ENCODE measurements at places on chromosomes 1 and 21.
A peak's percentile ranks its signal among the peaks of the same experiment; 100 is the strongest.

- no peak for DNase-seq
Measured at GRCh38 chr1:222454782-222455181, 93.1 kb downstream of the HHIPL2 start.

DNA sequence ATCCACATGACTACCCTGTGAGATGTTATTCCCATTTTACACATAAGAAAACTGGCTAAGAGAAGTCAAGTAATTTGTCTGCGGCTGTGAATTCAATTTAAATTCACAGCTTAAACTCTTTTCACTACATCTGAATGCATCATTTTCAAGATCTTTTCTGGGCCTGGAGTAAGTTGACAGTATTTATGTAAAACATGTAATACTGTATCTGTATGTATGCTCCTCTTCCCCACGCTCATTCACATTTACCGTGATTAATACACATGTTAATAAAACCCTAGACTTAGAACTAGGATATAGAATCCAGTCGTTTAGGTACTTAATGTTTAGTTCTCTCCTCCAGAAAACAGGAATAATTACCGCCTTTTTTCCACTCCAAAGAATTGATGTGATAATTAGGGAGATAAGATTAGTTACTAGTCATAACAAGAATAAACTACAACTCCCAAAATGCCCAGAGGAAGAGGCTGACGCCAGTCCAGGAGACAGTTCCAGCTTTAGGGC, 442 bp upstream of the PPP1R12B start:
- no peak for DNase-seq

DNA sequence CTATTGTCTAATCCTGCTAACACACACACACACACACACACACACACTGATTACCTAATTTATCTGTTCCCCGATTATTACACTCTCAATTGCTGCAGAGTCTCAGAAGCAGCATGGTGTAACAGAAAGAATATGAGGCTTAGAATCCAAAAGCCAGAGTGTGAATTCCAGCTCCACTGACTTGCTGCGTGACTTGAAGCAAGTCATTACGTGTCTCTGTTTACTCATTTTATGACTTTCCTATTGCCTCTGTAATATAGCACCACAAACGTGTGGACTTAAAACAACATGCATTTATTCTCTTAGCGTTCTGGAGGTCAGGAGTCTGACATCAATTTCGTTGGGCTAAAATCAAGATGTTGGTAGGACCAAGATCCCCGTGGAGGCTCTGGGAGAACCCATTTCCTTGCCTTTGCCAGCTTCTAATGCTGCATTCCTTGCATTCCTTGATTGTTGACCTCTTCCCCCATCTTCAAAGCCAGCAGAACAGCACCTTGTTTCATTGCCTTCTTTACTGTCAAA, 55.9 kb upstream of the ATP5PO start:
- DNase-seq: no peak

DNA sequence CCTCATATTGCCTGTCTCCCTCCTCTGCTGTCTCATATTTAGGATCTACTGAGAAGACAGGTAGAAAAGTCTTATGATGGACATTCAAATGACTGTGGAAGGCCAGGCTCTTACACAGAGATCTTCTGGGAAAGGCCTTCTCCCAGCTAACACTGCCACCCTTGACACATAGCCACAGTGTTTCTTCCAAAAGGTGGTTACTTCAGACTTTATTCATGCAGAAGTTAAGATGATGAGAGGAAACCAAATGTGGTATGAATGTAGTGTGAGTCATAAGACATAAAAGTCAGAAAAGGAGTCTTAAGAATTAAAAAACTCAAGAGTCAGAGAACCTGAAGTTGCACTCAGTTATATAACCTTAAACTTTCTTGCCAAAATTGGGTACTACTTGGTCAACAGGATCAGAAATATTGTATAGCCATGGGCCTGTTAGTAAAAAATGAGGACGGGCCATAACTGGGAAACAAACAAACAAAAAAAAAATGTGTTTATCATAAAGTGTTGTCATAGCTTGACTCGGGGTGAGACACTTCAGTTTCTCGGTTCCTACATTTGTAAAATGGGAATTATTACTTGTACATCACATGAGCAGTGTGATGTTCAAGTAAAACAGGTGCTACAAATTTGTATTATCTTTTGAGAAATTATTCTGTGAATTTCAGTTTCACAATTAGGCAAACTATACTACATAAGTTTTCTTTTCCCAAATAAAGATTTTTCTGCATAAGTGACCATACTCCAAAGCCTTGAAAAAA, 1.2 kb upstream of the DENND1B start:
- peak; percentile 27 for DNase-seq

DNA sequence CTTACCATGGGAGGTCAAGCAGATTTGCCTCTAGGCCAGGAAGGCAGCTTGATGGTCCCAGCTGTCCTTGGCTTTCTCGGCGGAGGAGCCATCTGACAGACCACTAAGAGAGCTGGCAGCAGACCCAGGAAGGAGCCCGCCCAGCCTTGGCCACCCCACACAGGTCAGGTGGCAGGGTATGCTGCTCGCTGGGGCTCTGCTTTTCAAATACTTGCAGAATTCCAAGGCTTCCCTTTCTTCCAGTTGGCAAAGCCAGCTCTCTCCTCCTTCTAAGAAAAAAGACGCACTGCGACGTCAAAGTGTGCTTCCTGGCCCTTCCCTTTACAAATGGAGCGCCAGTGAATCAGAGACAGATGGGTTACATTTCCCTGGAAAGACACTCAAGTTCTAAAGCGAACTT, 229.4 kb downstream of the CACNA1E start:
- no peak for DNase-seq

GRCh38 chr1:165869343-165869742, 41.9 kb downstream of the UCK2 start:
- DNase-seq: no peak

DNA sequence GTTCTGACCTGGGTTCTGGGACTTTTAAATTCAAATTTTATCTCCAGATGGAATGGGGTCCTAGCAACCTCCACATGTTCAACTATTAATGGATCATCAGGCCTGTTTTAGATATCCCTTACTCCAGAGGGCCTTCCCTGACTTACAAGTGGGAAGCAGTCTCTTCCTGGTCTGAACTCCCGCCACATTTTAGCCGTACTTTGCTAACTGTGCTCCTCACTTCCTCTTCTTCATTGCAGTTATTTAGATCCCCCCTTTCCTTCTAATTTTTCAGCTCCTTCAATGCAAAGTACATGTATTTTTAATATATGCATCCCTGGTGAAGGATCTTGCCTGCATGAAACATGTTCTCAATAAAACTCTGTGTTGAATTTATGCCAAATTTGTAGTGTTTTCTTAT, 3.7 kb downstream of the CD1A start:
- DNase-seq: no peak

DNA sequence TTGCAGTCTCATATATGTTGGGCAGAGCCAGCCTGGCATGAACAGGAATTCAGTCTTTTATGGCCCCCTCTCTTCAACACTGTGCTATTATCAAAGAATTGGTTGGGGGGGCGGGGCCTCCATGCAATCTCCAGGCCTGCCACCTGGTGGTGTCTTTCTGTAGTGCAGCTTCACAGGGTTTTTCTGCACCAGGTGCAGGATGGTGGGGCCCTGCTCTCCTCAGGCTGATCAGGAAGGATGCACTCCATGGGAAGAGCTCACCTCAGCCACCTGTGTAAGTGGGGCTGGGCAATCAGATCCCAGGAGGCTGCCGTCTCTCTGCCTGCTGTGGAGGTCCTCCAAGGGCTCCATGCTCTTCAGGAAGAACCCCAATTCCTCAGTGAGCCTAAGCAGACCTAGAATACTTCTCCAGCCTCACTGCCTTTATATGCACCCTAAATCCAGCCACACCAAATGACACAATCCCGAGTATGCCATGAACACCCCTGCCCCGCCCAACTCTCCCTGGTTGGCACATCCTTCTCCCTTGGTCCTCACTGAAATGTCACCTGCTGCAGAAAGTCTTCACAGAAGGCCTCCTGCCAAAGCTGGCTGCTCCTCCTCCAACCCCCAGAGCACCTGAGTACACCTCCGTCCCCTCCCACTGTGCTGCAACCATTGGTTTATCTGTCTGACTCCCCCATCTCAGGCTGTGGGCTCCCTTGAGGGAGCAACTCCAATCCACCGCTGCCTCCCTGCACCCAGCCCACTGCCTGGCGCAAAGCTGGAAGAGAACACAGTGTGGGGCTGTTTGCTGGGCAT, 16.5 kb downstream of the STK40 start:
- DNase-seq: peak; percentile 3

DNA sequence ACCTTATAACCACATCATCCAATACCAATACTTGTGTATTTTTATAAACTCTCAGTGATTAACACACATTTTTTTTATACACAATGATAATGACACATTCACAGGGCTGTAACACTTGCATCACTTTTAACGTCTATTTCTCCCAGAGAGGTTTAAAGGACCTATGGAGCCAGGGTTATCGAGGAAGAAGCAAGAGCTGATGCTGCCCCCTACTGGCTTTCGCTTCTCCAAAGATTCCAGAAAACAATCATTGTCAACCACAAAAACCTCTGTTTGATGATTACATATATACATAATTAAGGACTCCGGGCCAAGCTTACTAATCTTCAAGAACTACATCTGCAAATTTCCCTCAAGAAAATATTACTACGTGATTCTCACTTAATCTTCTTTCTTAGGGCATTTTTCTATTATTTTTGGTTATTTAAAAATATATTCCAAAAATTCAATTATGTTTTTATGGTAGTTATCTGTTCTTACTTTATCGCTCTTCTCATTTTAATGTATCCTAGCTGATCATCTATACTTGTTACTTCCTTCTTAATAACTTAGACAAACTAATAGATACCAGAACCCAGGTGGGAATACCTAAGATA, 214.5 kb downstream of the VAV3 start:
- DNase-seq: peak; percentile 2

DNA sequence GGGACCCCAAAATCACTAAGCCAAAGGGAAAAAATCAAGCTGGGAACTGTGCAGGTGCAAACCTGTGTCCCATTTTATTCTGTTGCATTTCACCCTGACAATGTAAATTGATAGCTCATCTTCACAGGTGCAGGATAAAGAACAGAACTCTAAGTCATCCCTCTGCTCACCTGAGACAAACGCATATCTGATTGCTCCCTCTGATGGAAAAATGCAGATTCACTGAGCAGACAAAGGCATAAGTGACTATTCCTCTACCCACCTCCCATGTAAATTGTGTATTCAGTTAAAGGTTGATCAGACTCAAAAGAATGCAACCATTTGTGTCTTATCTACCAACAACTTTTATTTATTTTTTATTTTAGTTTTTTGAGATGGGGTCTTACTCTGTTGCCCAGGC, 644.2 kb downstream of the PTPRU start:
- no peak for DNase-seq

- peak; percentile 53 for DNase-seq
Measured at GRCh38 chr21:34367320-34367935, 3.6 kb downstream of the KCNE2 start.

GRCh38 chr1:161192476-161193465, 6.1 kb downstream of the ADAMTS4 start:
- DNase-seq: no peak

GRCh38 chr21:28268685-28269084, 724.0 kb downstream of the LTN1 start:
- DNase-seq: no peak

- no peak for DNase-seq
Measured at GRCh38 chr1:158836038-158836437, 4.9 kb downstream of the MNDA start.

GRCh38 chr1:183636334-183636682, 725 bp upstream of the ARPC5 start:
- no peak for DNase-seq

DNA sequence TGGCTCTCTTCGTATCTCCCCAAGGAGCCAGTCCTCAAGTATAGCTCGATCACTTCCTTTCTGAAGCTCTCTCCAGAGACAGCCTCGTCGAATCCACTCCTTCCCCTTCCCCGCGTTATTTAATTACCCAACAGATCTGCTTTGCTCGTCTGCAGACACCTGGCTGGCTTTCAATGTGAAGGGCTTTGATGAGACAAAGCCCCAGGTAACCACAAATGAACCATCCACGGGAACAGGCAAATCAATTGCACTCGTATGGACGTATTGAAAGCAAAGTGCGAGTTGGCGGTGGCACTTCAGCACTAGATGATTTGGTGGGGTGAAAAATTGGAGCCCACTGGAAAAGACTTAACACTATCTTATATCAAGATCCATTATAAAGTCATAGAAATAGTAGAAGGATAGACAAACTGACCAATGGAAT, 364 bp upstream of the BCAR3 start:
- no peak for DNase-seq

GRCh38 chr1:234208791-234209190, 164.5 kb upstream of the COA6 start:
- DNase-seq: no peak

DNA sequence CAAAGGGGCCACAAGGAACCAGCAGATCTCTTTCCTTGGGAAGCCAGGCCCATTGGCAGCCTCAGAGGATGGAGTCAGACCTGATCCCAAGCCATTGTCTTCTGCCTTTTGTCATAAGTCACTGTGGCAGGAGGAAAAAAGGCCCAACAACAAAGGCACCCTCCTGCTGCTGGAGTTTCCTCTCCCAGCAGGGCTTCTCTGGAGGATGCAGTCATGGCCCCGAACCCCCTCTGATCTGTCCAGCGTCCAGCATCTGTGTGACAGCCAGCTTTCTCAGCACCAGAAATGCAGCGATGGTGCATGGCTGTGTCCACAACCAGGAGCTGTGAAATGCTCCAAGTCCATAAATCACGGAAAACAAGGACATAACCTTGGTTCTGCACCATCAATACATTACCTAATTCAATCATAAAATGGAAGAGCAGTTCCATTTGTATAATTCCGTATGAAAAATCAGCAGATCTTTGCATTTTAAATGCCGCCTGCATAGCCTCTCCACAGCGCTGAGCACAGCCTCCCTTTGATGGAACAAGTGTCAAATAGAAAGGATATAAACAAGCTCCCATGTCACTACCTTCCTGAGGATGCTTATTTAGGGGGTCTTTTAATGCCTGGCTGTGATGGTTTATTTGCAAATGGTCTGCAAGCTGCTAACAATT, 30.6 kb downstream of the AJAP1 start:
- DNase-seq: no peak

DNA sequence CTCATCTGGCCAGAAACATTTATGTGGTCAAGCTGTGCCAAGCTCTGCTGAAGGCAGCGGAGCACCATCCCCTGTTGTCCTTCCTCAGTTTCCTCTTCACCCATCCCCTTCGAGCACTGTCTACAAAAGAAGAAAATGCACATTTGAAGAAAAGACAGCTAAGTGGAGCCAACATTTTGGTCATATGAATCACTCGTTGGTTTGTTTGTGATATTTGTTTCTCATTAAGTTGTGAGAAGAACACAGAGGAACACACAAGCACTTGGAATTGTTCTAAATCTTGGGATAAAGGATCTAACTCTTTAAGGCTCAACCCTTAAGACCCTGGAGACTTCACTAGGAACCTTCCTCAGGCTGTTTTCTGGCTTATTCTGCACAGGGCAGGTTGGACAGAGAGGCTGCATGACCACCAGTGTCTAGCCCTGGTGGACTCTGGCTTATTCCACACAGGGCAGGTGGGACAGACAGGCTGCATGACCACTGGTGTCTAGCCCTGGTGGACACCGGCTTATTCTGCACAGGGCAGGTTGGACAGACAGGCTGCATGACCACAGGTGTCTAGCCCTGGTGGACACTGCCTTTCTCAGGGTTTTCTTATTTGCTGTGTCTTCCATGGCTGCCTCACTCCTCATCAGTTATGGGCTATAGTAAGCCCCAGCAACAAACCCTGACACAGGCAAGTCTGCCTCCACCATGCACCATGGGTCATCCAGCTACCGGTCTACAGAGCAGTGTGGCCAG, 35.3 kb upstream of the COL6A2 start:
- no peak for DNase-seq

Data from GF-D8 (cell line).